Muscle of arm (tissue), 14 donors: ENCODE measurements at places on chromosomes 2 and 18. TPM values are rescaled to one million over a fixed set of nuclear protein-coding genes. Genes with fewer than 3 reads are reported as not detected.

The EPHA4 gene
- polyA plus RNA-seq, result 17.3 TPM

The SP140 gene
- polyA plus RNA-seq, result 0.81 TPM

The ARL4C gene
- polyA plus RNA-seq, result 4.4 TPM

The RGPD4 gene
- polyA plus RNA-seq, result 0.10 TPM

The UGT1A6 gene
- polyA plus RNA-seq, result not detected

The POMC gene
- polyA plus RNA-seq, result 2.1 TPM

The TCF7L1 gene
- polyA plus RNA-seq, result 31.0 TPM

The CCDC148 gene
- polyA plus RNA-seq, result 0.26 TPM

The TMEM200C gene
- 0.19 TPM for polyA plus RNA-seq

The THSD7B gene
- not detected for polyA plus RNA-seq

The IFIH1 gene
- polyA plus RNA-seq, result 2.5 TPM

The PKDCC gene
- 205 TPM for polyA plus RNA-seq

The REG1B gene
- polyA plus RNA-seq, result not detected

GRCh38 chr2:96861074-96861473 lies 3.3 kb upstream of the ANKRD39 start:
- DNase-seq, result no peak

GRCh38 chr2:132438691-132439090 lies 22.1 kb downstream of the GPR39 start:
- DNase-seq, result no peak

DNA sequence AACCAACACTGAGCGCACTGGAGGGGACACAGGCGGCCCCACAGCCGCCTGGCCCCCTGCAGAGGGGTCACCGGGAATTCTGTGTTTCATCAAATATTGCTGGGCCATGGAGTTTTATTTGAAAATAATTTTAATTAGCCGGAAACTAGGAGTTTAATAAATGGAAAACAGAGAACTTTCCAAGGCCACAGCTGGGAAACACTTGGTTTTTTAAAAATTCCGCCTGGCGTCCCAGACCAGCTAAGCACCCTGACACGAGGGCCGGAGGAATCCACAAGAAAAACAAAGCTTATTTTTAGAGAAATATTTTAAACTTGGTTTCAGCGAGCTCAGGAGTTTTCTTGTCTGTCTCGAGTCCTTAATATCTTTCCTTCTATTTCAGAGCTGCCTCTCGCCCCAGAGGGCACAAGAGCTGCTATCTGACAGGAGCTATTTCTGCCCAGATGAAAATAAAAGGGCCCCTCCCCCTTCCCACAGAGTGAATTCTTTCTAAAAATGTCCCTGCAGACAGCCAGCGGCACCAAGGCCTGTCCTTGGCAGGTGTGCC lies 8.2 kb downstream of the ZFP36L2 start:
- peak; percentile 49 for DNase-seq

DNA sequence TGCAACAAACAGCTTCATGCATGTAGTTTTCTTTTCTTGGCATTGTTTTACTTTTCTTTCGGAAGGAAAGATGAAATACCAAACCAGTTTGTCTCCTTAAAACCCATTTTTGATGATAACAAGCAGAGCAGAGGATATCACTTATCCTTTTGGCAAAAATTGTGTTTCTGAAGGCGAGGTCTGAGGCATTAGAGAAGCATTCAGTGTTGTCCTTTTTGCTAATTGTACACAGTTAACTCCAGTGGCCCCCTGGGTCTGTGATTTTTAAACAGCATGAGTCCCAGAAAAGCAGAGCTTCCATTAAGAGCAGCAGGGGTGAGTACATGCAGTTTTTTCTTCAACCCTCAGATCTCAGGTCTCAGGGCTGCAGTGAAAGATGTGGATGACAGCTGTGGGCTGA lies 41.3 kb downstream of the TTC39C start:
- DNase-seq, result no peak

GRCh38 chr2:32715391-32715841 lies 87.6 kb downstream of the TTC27 start:
- no peak for DNase-seq

DNA sequence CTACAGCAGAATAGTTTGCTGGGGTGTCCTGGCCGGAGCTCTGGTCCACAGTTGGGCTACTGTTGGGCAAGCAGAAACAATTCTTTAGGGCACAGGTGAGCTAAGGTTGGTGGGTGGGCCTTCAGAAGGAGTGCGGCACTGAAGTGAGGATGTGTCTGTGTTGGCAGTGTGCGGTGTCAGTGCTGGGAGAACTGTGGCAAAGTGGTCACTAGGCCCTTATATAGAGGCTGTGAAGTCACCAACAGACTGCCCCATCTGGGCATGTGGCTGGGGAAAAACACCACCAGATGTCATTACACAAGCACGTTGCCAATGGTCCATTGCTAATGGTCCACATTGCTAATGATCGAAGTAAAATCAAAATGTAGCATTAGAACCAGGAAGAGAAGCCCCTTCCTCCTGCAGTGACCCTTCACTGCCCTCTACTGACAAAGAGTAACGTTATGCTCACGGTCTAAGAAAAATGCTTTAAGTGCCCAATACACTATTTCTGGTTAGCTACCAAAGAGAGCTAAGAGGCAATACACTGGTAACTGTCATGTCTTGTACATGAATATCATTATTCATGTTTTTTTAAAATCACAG lies 21.3 kb downstream of the SCN1A start:
- DNase-seq, result peak; percentile 5

GRCh38 chr18:22872900-22873537 lies 60.1 kb upstream of the RBBP8 start:
- DNase-seq, result no peak

GRCh38 chr18:23351521-23351920 lies 101.6 kb upstream of the RIOK3 start:
- no peak for DNase-seq

- no peak for DNase-seq
These were observed 6.0 kb upstream of the LIMS2 start for GRCh38 chr2:127681288-127681804.

- DNase-seq, result no peak
These were observed 193.9 kb upstream of the HS6ST1 start for GRCh38 chr2:128512379-128513115.

GRCh38 chr2:191748059-191748461 lies 70.1 kb downstream of the NABP1 start:
- DNase-seq, result no peak

DNA sequence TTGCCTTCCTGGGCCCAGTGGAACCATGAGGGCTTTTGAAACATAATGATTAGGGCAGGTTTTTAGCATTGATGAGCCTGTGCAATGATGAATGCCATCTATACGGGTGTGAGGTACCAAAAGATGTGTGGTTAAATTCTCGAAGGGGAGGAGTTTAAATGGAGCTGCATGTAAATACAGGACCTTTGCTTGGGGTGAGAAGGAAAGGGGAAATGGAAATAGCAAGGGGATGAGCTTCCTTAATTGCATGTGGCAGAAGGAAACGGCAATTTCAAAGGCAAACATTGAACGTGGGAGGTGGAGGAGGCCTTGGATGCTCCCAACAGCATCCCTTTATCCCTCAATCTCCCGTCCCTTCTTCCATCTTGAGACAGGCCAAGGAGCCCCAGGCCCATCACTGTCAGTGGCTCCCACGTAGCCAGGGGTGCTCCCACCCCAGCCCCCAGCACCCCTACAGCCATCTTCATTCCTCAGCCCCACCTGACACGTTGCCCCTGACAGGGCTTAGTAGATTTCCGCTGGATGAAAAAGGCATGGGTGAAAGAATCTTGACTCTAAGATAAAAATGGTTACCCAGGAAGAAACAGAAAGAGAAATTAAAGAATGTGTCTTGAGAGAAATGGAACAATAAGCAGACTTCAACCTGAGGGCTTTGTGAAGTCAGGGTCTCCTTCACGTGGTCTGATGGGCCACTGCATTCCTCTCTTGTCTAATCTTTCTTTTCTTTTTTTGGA lies 32.5 kb downstream of the INPP5D start:
- no peak for DNase-seq

GRCh38 chr2:100104718-100105677 lies 37.4 kb downstream of the AFF3 start:
- no peak for DNase-seq

DNA sequence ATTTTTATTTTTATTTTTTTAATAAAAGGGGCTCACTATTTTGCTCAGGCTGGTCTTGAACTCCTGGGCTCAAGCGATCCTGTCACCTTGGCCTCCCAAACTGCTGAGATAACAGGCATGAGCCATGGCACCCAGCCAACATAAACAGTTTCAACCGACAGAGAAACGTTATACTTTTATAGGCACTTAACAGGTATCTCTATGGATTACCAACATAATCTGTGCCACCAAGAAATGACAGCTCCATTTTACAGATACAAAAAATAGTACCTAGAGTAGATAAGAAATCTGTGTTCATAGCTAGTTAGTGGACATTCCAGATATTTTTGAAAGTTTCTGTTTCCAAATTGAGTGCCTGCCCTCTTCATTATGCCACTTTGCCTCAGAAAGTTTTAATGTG lies 1316.7 kb downstream of the LRP1B start:
- DNase-seq, result no peak

GRCh38 chr18:11668441-11669169 lies 20.5 kb upstream of the GNAL start:
- no peak for DNase-seq

GRCh38 chr2:224958462-224958857 lies 83.8 kb downstream of the DOCK10 start:
- DNase-seq, result no peak

DNA sequence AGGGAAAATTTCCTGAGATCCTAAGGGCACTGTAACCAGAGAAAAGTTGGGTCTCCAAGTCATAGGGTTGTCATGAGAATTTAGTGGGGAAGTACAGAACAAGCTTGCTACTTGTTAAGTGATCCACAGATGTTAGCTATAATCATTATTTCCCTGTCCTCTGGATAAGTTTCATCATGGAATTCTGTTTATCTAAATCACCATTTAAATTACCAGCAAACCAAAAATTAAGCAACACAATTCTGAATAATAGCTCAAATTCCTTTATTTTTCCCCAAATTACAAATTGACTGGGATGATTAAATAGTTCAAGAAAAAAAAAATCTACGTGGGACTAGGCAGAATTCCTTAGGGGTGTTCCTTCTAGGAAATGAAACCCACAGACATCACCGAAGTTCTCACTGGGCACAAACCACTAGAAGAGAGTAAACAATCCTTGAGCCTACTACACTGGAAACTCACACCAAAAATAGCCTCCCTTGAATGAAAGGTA lies 159.5 kb downstream of the COL6A3 start:
- no peak for DNase-seq

GRCh38 chr18:10230072-10230471 lies 224.4 kb upstream of the APCDD1 start:
- no peak for DNase-seq

GRCh38 chr2:26238311-26238958 lies 6.0 kb downstream of the HADHA start:
- DNase-seq, result peak; percentile 36

DNA sequence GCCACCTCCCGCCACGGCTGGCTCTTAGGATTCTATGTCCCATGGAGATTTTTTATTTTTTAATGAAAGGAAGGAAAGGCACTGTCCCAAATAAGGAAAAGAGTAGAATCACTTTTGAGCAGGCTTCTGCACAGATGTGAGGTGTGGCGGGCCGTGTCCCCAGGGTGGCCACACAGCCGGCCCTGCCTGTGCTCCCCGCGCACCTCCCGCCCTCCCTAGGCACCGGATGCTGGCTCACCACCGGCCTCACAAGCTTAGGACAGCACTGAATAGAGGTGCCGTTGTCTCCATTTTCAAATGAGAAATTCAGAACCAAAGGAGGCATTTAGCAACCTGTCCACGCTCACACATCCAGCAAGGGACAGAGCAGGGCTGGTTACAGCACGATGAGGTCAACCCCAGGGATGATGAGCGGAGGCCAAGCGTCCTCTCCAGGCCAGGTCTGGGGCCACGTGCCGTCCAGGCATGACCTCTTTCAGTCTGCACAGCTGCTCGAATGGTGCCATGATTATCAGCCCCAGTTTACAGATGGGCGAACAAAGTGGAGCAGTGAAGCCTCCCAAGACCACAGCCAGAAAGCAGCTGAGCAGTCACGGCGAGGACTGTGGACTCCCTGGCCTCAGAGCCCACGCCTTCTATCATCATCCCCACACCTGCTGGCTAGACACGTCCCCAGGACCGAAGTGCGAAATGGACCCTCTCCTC lies 20.7 kb upstream of the TEX51 start:
- no peak for DNase-seq

DNA sequence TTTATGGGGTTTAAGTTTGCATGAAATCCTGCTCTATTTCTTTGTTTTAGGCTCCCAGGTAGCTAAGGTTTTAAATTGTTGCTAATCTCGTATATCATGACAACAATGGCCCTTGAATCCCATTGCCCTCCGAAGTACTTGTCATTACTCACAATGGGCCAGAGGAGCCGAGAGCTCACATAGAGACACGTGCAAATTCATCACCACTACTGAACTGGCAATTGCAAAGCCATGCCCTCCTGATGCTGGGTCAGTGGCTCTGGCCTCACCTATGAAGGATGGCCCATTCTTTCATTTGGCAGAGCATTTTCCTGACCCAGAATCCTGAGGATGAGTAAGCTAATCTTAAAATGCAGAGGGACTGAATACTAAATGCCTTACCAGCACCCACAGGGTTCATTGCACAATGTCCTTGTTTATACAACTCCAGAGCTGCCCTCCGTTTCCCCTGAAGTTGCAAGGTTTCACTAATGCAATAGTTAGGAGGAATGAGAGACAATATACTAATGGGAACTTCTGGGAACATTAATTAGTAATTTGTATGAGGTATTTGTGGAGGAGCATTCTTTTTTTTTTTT lies 71.6 kb upstream of the GAREM1 start:
- DNase-seq, result no peak

DNA sequence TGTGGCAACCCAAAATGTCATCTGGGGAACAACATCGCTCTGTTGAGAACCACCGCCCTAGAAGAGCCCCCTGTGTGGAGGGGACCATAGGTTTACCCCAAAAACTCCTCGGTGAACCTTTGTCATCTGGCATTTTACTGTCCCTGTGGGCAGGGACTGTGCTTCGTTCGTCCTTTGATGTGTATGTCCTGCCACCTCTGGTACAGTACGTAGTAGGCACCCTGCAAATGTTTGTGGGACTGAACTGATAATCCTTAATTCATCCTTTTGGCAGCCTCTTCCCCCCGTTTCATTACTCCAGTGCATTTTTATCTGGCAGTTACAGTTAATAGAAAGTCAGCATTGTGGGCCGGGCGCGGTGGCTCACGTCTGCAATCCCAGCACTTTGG lies 728 bp downstream of the NAPG start:
- DNase-seq, result no peak

DNA sequence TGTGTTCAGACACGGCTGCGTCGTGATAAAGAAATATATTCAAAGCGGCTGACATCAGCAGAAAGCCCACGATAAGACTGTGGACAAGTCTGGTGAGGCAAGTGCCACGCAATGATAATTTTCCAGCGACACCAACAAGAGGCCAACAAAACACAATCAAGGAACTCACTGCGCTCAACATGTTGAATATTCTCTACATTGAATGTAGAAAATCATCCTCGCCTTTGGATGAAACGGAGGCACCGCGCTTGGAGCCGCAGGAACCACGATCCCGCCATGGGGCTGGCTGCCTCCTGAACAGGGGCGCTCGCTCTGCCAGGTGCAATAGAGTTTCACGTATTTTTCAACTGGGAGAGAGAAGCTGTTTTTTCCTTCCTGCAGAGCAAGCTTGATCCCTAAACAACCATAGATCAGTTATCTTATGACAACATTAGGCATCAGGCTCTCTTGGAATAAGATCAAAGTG lies 220.3 kb downstream of the ATAD2B start:
- no peak for DNase-seq

GRCh38 chr2:205089958-205090357 lies 544.7 kb downstream of the PARD3B start:
- no peak for DNase-seq

GRCh38 chr2:5537180-5537688 lies 154.9 kb upstream of the SOX11 start:
- no peak for DNase-seq

GRCh38 chr2:70956141-70956540 lies 20.4 kb downstream of the ATP6V1B1 start:
- no peak for DNase-seq
